ENCODE measurements at places on chromosomes 4 and X.

DNA sequence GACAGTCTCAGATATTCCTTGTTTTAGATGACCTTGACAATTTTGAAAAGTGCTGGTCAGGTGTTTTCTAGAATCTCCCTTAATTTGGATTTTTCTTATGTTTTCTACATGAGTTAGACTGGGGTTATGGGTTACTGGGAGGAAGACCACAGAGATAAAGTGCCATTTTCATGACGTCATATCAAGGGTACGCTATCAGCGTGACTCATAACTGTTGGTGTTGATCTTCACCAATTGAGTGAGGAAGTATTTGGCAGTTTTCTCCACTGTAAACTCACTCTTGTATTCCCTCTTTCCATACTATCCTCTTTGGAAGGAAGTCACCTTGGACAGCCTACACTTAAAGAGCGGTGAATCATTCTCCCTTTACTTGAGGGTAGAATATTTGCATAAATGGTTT, 56.9 kb downstream of the MAGEC1 start:
- no peak for DNase-seq

- DNase-seq, result no peak
Observed at GRCh38 chr4:14434483-14434882, 567.8 kb upstream of the CPEB2 start.

DNA sequence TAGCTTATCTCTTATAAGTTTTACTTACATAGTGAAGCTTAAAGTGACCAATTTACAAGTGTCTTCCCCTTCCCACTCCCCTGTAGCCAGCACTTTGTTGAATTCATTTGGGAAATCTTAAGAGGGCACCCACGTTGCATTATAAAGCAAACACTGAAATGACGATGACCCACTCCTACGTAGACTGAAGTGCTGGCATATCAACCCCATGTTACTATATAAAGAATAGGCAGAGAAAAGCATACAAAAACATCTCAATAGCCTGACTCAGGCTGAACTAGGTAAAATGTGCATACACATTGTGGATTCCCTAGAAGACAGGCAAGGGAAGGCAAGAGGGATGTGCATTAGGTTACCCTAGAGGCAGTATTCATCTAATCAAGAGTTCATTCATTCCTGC, 313.4 kb downstream of the TENM3 start:
- no peak for DNase-seq

- DNase-seq, result no peak
Observed at GRCh38 chrX:154322890-154323289, 27.3 kb downstream of the TKTL1 start.

DNA sequence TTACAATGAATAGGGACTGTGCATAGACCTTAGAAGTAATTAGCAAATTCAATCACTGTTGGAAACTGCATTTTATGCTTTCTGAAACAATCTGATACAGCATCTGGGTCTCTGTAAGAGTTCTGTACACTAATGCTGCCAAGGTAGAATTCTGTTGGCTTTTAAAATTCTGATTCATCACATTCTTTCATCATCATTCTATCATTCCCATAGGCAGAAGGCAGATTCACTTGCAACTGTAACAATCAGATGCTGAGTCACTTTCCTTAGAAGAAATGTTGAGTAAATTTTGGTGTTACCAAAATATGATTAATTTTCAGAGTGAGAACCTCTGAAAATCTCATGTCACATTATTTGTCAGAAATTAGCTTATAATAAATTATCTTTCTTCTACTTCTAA, 267.2 kb downstream of the MAPK10 start:
- no peak for DNase-seq

- no peak for DNase-seq
Observed at GRCh38 chr4:42914937-42915336, 22.4 kb downstream of the GRXCR1 start.

DNA sequence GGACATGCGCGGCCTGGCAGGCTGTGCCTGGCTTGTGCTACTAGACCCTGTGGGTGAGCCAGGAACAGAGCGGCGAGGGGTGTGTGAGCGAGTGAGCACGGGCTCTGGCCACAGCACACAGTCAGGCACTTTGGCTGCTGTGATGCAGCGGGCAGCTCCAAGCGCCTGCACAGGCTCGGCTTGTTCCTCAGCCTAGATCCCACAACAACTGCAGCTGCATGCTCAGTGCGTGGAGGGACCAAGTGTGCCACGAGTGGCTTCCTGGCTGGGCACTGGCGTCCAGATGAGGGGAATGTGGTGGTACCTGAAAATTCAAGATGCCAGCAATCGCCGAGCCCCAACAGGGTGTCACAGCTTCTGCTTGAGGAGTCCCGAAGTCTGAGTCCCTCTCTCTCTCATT, 1056.6 kb downstream of the RAPGEF2 start:
- no peak for DNase-seq

DNA sequence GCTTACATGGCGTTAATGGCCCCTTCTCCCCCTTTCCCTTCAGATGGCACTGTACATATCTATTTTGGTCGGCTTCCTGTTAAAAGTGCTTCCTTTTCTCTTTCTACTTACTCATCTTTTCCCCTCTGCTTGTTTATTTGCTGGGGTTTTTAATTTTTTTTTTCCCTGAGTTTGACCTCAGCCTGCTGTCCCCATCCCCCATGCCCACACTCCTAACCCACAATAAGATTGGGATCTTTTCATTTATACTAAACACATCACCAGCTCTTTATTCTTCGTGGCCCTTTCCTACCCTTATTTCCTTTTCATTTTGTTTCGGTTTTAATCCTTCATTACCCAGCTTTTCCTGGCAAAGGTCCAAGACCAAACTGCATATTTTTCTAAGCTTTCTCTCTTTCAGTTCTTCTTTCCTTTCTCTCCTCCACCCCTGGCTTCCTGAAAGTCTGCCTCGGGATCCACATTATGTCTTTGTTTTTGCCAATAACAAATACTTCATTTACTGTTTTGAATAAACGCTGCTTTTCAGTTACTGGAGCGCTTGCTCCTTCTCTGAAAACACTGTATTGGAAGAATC, 152.0 kb upstream of the USP9X start:
- DNase-seq, result no peak

DNA sequence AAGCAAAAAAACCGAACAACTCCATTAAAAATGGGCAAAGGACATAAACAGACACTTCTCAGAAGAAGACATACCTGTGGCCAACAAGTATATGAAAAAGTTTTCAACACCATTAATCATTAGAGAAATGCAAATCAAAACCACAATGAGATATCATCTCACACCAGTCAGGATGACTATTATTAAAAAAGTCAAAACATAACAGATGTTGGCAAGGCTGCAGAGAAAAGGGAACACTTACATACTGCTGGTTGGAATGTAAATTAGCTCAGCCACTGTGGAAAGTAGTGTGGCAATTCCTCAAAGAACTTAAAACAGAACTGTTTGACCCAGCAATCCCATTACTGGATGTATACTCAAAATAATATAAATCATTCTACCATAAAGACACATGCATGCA, 436.3 kb downstream of the KLHL13 start:
- no peak for DNase-seq

DNA sequence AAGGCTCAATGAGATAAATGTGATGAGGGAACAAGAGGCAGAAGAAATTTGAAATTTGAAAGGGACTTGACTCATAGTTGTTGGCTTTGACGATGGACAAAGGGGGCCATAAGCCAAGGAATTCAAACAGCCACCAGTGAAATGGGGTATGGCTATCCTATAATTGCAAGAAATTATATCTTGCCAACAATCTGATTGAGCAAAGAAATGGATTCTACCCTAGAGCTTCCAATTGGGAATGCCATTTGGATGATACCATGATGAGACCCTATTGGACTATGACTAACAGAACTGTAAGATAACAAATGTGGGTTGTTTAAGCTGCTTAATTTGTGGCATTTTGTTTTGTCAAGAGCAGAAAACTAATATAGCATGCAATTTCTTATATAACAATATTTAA, 270.1 kb upstream of the ARSJ start:
- no peak for DNase-seq

GRCh38 chr4:155383541-155383940, 6.8 kb upstream of the MAP9 start:
- DNase-seq, result no peak

- DNase-seq, result no peak
Observed at GRCh38 chr4:43682551-43682950, 766.1 kb downstream of the KCTD8 start.

DNA sequence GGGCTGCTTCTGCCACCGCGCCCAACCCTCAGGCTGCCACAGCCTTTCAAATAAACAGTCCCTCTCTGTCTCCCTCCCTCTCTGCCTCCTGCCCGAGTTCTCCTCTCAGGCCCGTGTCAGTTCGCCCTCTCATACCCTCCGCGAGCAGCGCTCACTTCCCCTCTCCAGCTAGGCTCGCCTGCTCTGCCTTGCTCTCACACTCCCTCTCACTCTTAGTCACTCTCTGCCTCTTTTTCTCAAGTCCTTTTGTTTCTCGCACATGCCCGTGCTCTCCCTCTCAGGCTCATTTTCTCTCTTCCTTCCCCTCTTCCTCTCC, 3.2 kb downstream of the EFNB1 start:
- DNase-seq, result no peak

- DNase-seq, result no peak
Observed at GRCh38 chr4:68324519-68325262, 25.2 kb downstream of the YTHDC1 start.

GRCh38 chr4:19683426-19683825, 568.3 kb upstream of the SLIT2 start:
- no peak for DNase-seq

GRCh38 chrX:57951666-57952319, 41.5 kb upstream of the ZXDA start:
- DNase-seq, result no peak

- no peak for DNase-seq
Observed at GRCh38 chr4:173793937-173794510, 264.0 kb upstream of the HAND2 start.

GRCh38 chr4:128168701-128169100, 107.6 kb downstream of the LARP1B start:
- no peak for DNase-seq

DNA sequence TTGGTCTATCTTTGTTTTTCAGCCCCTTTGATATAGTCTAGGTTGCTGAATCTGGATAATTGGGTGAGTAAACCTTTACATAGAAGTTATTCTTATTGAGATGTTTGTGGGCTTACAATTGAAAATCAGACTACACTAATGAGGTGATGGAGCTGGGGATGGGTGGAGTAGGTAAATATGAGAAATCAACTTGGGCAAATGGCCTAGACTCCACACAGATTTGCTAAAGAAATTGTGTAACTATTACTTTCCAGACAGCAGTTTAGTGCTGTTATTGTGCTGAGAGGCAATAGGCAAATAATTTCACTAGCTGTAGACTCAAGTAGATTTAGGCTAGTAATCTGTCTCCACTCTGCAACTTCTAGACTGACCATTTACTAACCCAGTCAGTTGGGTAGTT, 8.2 kb downstream of the DIAPH2 start:
- no peak for DNase-seq

GRCh38 chrX:31796624-31797023, 724.8 kb upstream of the FTHL17 start:
- DNase-seq, result no peak

GRCh38 chrX:108250654-108251579, 159.3 kb downstream of the ATG4A start:
- no peak for DNase-seq

Measured in Panc1 (cell line).